Esophagus squamous epithelium (tissue), 5 donors: ENCODE measurements at places on chromosomes 2 and 18. TPM values are rescaled to one million over a fixed set of nuclear protein-coding genes. Genes with fewer than 3 reads are reported as not detected.

GRCh38 chr18:56851774-56852173 lies 200.6 kb downstream of the WDR7 start:
- no peak for DNase-seq

DNA sequence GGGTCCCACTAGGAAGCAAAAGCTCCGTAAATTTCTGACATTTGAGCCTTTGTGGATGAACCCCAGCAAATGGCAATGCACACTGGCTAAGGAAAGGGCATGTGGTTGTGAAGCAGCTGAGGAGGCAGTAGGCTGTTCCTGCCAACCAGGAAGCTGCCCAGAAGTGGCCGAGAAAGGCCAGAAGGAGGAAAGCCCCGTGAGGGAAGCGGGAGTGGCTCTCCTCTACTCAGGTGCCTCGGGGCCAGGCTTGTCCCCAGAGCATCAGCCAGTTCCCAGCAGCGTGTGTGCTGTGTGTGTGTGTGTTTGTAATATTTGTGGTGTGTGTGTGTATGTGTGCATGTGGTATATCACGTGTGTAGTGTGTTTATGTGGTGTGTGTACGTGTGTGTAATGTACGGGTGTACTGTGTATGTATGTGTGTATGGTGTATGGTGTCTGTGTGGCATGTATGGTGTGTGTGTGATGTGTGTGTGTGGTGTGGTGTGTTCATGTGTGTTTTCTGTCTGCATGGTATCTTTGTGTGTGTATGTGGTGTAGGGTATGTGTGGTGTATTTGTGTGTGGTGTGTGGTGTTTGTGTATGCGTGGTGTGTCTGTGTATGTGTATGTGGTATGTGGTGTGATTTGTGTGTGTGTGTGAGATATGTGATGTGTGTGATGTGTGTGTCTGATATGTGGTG lies 90.6 kb downstream of the APOB start:
- DNase-seq, result no peak

DNA sequence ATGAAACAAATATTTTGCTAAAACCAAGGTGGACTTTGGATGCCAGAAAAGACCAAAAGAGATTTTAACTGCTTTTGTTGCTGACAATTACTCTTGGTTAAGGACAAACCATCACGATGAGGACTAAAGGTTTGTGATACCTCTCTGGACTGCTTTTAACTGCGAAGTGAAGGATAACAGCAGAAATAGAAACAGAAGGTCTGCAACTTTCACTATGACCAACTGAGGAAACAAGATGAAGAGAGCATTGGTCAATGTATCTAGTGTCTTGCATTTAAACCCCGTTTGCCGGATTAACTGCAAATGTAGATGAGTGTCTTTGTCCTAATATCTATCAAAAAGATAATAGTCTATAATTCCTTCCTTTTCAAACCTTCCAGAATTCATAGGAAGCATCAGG lies 541.7 kb downstream of the ERBB4 start:
- DNase-seq, result no peak

DNA sequence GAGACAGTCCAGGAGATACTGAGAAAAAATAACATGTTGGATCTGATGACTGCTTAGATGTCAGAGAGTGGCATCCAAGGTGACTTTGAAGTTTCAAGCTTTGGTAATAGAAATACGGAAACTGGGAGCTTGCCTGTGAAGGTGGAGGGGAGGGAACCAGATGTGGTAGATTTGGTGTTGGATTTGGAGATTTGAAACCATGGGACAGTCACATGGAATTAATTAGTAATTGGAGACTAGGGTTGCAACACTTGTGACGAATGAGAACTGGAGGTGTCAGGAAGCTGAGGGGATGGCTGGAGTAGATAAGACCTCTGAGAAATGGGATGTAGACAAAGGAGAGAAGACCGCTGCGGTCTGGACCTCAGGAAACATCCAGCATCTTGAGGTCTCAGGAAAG lies 46.7 kb downstream of the RPL37A start:
- no peak for DNase-seq

KCNG2 gene
- not detected for total RNA-seq

- DNase-seq, result no peak
Measured at GRCh38 chr18:44117821-44118220, 562.9 kb upstream of the SETBP1 start.

- no peak for DNase-seq
Measured at GRCh38 chr18:9927392-9928063, 13.7 kb downstream of the VAPA start.

OLA1 gene
- total RNA-seq, result 72.7 TPM

GRCh38 chr2:218518876-218519275 lies 49.3 kb downstream of the USP37 start:
- DNase-seq, result no peak

AQP12B gene
- total RNA-seq, result not detected

DNA sequence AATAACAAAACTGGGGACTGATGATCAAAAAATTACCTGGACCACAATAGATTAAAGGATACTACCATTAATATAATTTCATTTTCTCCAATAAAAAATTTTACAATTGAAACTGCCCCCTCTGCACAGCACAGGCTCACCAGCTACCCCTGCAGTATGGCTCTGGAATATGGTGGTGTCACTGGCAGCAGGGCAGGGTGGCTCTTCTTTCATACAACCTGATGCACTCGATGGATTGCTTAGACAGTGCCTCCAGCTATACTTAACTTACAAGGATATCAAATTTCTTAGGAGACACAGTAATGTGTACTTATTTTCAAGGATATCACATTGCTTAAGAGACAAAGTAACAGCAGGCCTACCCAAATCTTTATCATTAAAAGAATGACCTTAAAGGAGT lies 124.0 kb downstream of the PRELID3A start:
- no peak for DNase-seq

- no peak for DNase-seq
Measured at GRCh38 chr2:52107124-52107523, 1075.2 kb upstream of the NRXN1 start.

DNA sequence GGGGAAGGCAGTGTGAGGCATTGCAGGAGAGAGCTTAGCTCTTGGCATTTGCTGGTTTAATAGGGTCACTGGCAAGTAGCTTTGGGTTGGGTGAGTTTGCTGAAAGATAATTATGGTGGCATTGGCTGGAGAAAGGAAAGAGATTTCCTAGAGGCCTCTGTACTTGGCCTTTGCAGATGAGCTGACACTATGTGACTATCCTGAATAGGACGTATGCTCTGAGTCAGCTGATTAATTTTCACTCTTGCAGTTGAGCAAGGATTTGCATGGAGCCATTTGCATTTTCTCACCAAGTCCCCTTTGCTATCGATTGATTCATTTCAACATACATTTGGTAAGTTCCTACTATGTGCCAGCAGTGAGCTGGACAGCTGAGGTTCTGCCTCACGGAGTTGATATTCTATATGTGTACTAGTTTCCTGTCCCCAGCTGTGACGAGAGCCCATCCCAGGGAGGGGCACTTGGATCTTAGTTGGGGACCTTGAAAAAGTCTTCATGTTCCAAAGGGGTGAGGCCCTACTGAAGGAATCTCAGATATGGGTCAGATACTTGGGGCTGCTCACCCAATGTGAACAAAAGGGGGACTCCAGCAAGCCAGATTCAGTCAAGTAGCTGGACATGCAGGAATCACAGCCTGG lies 245.7 kb downstream of the LOXHD1 start:
- no peak for DNase-seq
